Activated effector memory CD4-positive, alpha-beta T cell treated with Interleukin-2 at 50 U/mL for 16 hours (primary cell): ENCODE measurements at places on chromosomes 4 and X.

DNA sequence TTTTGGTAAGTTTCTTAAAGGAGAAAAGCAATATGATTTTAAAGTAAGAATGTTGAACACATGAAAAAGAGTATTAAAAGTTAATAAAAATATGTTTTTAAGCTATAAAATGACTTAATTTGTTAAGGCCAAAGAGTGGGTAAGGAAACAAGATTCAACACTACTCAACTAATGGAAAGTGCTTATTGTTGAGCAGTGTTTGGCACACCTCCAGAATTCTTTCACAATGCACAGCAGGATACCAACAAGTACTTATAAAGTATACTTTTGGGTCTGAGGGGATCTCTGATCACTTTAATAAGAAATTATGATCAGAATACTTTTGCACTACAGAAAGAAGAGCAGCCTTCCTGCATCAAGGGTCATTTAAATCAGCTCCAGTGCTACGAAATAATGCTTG is 5.9 kb downstream of the LAMP2 start:
- no peak for DNase-seq

- peak; percentile 1 for DNase-seq
Measured at GRCh38 chr4:103099691-103100392, at the start of gene BDH2. Gene BDH2 (minus strand): TSS chr4:103099834. CDS start chr4:103096254, 3,580 bp downstream.

- no peak for DNase-seq
Measured at GRCh38 chrX:70476166-70476933, 31.7 kb downstream of the DLG3 start.

- no peak for DNase-seq
Measured at GRCh38 chr4:24889991-24890390, 22.9 kb downstream of the CCDC149 start.

GRCh38 chrX:38985375-38985774 is 184.1 kb downstream of the MID1IP1 start:
- DNase-seq: no peak

- no peak for DNase-seq
Measured at GRCh38 chrX:11103751-11104150, 7.4 kb upstream of the HCCS start.

DNA sequence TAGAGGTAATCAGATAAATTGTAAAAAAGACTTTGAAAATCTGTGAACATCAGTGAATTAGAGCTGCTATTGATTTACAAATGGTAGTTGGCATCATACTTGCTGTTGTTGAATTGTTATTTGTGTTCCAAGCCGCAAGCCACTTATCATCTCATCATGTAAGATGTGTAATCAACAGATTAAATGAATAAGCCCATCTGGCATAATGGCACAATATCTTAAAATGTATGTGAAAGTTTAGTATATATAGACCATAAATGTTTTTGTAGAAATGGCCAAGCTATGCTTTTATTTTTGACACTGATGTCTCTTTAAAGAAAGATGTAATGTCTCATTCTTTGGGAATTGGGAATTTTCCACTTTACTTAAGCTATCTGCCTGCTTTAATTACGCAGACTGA is 682.6 kb upstream of the GNPDA2 start:
- DNase-seq: no peak

- DNase-seq: no peak
Measured at GRCh38 chr4:140641105-140641555, 72.4 kb upstream of the UCP1 start.

- no peak for DNase-seq
Measured at GRCh38 chr4:77820649-77821561, 1.7 kb upstream of the CNOT6L start.

DNA sequence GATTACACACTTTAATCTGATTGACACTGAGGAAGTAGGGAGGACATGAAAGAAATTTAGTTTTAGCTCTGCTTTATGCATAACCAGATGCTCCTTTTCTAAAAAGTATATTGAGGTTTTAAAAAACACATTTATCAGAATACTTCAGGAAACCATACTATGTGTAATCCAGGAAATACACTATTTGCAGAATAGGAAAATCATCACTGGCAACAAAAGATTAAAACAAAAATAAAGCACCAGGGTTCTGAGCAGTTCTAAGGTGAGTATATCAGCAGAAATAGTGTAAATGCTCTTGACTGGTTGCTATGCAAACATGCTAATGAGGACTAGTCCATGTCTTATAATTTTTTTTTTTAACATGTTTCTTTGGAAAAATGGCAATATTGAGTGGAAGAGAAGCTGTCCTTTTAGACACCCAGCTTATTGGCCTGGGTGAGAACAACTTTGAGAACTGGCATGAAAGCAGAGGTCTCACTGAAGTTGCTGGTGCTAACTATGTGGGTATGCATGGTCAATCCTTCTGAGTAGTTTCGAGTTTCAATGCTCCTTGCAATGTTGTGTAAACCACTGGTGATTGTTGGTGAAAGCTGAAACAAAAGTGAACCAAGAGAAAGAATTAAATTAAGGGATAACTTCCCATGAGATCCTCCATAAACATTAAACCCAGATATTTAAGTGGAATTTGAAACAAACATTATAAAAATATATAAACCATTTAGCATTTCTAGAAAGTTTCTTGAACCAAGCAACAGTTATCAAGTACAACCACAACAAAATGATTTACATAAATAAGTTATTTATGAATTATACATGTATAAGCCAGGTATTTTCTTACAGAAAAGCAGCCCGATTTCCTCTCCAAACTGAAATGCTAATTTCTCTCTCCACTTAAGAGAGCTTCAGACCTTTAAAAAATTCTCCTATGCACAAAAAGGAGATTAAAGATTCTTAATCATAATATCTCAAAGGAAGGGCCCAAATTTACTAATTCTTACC is 20.4 kb upstream of the SCD5 start:
- no peak for DNase-seq

DNA sequence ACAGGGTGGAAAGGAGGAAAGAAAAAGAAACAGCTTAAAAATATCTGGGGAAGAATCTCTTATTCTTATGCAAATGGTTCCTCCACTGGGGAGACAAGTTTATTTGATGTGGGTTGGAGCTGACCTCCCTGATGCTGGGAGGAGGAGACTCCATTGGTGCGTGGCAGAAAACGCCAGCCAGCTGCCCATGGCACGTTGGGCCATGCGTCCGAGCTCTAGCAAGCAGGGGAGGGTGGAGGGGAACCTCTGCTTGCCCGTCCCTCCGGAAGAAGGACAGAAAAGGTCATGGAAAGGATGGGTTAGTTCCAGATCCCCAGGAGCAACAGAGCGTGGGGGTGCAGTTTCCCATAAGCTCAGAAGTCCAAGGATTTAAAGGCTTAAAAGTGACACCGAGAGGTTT is 210.4 kb downstream of the KLHL4 start:
- DNase-seq: no peak

- no peak for DNase-seq
Measured at GRCh38 chr4:184344899-184345572, 127.4 kb upstream of the ENPP6 start.

DNA sequence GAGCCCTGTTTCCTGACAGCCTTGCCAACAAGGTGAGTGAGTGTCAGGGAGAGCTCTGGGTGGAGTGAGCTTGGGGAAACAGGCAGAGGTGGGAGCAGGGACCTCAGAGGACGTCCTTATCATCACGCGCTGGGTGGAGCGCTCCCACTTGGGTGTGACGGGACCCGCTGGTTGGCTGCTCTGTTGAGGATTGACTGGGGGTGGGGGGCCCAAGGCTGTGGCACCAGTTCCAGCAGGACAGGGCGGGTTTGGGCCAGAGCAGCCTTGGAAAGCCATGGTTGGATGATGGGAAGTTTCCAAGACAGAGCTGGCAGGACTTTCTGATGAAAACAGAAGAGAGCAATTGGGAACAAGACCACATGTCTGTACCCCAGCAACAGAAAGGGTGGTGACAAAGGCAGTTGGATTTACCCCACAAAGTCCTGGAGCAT is 3.0 kb upstream of the PCGF3 start:
- DNase-seq: no peak

GRCh38 chr4:71775449-71775848 is 8.4 kb downstream of the GC start:
- no peak for DNase-seq

DNA sequence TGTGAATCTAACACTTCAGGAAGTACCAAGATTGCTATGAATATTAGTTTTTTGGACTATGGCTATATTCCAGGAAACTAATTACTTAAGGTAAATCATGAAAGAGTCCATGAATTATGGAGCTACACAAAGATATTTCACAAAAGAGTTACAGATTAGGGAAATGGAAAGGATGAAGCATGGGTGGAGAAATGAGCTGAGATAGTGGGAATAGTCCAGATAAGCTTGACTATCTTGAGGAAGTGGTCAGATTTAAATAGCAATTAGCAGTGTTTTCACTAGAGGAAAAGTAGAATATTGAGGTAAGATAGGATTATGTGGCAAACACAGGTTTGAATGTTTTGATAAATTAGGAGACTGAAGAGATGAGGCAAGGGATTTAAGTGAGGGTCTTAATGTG is 42.1 kb upstream of the C1GALT1C1 start:
- DNase-seq: no peak

GRCh38 chrX:11397680-11398079 is 104.5 kb downstream of the AMELX start:
- DNase-seq: no peak

- no peak for DNase-seq
Measured at GRCh38 chrX:14641681-14642655, 112.6 kb downstream of the GLRA2 start.

DNA sequence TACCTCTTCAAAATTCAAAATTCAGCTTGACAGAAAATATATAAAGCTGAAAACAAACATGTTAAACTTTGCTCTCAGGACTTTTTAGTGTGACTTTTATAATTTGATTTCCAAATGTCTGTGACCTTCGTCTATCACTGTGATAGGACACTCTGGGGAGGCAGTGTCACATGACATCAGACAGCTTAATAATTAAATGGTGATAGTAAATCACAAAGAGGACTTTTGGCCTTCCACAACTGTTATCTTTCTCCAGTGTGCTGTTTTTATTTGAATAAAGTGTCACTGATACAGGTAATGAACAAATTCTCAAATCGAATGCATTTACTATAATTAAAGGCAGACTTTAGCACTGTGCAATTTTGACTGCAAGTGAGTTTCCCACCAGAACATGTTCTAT is 83.1 kb downstream of the MID1 start:
- DNase-seq: no peak

- no peak for DNase-seq
Measured at GRCh38 chrX:140661643-140662042, 47.9 kb upstream of the LINC00632 start.

DNA sequence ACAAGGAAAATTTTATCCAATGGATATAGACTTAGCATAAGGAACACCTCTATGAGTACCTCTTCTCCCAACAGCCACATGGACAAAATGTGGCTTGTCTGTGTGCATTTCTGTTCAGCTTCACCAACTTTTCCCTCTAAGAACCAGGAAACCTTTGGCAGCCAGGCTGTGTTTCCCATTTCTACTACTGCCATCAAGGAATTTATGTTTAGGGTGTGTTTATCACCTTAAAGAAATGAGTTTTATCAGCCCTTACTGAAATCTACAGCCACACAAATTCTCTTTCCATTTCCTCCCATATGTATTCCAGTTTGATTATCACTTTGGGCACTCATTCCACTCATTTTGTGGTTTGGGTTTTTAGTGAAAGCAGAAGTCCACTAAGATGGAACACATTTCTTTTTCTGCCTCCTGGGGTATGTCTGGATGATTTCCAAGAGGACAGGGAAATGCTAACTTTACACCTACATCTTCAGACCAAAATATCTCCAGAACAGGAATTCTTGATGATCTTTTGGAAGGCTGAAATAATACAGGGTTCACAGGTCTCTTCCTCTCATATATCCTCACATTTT is 82.6 kb upstream of the MAOA start:
- DNase-seq: no peak

GRCh38 chrX:80602036-80602860 is 182.0 kb downstream of the TENT5D start:
- DNase-seq: no peak

GRCh38 chrX:54048412-54048811 is 4.1 kb upstream of the PHF8 start:
- no peak for DNase-seq

- DNase-seq: no peak
Measured at GRCh38 chr4:53121264-53121865, 244.5 kb downstream of the SCFD2 start.

DNA sequence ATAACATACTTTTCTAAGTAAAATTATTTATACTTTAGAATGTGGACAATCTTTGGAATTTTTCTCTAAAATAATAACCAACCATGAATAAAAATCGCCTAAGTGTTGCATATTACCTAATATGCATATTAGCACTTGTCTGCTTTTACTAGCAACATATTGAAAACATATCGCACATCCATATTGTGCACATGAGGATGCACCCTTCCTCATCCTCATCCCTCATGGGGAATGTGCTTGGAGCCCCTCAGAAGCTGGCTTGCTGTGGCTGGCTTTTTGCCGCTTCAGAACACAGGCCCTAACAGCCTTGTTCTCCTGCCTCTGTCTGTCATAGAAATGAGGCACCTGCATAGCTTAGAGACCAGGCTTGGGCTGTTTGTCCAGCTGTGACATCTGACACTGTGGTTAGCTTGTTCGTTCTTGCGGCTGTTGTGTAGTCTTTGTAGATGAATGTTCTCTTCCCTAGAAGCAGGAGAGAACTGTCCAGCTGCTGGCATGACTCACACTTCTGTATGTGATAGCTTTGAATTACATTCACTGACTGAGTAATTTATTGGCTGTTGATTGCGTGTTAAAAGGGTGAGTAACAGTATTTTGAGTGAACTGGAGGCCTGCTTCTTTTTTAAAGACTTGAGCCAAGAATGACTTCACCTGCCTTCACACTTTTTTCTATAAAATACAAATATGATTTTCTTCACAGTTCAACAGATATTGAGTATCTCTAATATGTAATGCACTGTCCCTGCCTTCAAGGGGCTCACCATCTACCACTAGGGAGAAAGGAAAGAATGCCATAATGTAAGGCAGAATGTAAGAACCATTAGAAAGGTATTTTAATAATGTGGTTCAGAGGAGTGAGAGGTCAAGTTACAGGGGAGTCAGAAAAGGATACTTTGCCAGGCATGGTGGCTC is 81.9 kb downstream of the HMGB2 start:
- DNase-seq: no peak

DNA sequence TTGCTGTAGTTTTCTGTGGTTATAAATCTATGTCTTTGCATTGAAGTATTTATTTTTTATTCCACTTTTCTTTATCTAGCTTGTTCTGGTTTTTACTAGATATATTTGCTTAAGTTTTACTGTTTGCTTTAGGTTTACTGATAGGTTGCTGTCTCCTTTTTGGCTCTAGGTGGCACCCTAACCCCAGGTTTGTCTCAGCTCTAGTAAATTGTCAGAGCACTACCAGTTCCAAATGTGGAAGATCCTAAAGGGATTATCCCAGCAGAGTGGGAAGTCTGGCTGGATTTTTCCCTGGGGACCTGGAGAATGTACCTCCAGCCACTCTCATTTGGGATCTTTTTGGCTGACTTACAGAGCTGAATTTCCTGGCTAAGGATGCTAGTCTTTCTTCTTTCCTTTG is 106.1 kb downstream of the PBDC1 start:
- no peak for DNase-seq

GRCh38 chr4:155411546-155411945 is 34.8 kb upstream of the MAP9 start:
- DNase-seq: no peak

GRCh38 chrX:78540171-78540570 is 119.0 kb downstream of the RTL3 start:
- no peak for DNase-seq
